ENCODE measurements at places on chromosomes 2 and 18.

DNA sequence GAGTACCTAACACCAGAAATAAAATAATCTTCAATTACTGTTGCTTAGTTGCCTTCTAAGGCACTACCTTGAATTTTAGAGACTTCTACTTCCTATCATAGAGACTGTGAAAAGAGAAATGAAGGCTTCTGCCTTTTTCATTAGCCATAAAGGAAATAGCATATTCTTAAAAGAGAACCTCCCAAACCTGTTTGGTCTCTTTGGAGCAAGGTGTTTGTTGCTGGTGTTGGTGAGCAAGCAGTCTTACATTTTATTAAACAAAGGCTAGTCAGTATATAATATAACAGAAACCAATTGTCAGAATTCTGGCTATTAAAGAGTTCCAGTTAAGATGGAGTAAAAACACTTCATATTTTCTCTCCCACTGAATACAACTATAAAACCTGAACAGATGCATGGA, 116.4 kb downstream of the TAF4B start:
- DNase-seq, result no peak

DNA sequence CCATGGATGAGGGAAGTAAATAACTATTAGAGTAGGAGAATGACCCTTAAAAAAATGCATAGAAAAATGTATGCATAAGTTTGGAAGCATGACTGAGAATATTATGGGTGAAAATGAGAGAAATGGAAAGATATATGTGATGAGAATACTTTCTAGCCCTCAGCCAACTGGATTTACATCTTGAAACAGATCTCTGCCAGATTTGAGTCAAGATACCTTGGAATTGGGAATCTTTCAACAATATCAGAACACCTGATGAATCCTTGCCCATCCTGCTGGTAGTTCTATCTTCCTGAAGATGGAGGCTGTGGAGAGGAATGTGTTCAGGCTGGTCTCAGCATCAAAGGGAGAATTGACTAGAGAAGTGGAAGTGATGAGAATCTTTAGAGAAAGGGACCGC, 5.8 kb downstream of the TET3 start:
- DNase-seq, result no peak

- no peak for DNase-seq
These were observed 14.0 kb downstream of the PNO1 start for GRCh38 chr2:68171684-68172083.

- no peak for DNase-seq
These were observed 11.4 kb upstream of the SMIM21 start for GRCh38 chr18:75438891-75439290.

DNA sequence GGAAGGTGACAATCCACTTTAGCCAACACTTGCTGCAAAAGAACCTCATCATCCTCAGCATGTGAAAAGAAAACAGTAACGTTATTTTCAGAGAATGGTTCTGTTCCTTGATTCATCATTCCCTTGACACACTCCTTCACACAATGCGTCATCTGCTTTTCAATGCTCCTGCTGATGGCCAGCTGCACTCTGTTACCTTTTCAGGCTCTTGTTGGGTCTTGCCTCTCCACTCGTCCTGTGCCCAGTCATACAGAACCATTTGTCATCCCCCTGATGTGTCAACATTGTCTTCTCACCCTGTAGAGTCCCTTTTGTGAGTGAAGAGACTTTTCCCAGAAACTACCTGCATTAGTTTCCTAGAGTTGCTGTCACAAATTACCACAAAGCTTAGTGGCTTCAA, 12.2 kb upstream of the DTNA start:
- no peak for DNase-seq

DNA sequence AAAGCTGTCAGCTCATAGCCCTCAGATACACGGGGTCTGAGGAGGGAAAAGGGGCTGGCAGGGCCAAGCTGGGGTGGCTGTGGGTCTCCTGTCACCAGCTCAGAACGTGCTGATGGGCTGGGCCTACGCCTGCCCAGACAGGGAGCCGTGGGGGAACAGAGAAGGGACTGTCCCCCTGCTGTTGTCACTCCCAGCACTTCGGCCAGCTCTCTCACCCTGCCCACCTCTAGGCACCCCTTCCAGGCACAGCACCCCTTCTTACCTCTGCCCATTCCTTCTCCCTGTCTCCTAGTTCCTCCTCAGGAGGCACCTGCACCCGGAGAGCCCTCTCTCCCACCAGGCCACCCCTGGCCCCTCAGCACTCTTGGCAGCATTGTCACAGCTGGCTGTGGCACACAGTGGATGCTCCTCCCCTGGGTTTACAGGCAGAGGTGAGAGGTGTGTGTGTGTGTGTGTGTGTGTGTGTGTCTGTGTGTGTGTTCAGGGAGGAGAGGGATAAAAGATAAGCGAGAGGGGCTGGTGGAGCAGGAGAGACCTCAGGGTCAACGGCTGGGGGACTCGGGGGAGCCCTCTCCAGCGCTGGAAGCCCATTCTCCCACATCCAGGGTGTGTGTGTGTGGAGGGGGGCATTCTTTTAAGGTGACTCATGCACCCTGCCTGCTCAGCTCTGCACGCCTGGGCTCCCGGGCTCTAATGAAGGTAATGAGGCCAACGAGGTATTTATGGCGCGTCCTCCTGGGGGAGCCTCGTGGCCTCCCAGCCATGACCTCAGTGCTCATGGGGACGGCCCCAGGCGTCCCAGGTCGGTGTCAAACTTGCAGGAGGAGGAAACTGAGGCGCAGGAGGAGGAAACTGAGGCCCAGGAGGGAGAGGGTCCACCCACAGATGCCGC, 66.1 kb upstream of the SMAD7 start:
- DNase-seq, result peak; percentile 79

- no peak for DNase-seq
These were observed 322.9 kb upstream of the KCNJ3 start for GRCh38 chr2:154375579-154375931.

DNA sequence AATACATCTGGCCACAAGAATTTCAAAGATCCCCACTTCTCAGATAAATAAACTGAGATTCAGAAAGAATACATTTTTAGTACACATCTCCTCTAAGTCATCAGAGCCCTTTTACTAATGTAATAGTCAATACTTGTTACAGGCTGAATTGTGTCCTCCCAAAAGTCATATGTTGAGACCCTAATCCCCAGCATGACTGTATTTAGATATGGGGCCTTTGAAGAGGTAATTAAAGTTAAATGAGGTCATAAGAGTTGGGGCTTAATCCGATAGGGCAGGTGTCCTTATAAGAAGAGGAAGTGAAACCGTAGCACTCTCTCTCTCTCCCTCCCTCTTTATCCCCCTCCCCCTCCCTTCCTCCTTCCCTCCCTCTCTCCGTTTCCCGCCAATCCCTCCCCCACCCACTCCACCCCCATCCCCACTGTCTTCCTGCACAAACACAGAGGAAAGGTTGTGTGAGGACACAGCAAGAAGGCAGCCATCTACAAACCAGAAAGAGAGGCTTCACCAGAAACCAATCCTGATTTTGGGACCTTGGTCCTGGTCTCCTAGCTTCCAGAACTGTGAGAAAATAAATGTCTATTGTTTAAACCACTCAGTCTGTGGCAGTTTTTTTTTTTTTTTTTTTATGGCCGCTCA, 66.6 kb upstream of the ZNF397 start:
- DNase-seq, result no peak

- DNase-seq, result peak; percentile 76
These were observed 27.2 kb upstream of the EML4 start for GRCh38 chr2:42141687-42142546.

GRCh38 chr2:23361152-23361551, 23.8 kb upstream of the KLHL29 start:
- no peak for DNase-seq

DNA sequence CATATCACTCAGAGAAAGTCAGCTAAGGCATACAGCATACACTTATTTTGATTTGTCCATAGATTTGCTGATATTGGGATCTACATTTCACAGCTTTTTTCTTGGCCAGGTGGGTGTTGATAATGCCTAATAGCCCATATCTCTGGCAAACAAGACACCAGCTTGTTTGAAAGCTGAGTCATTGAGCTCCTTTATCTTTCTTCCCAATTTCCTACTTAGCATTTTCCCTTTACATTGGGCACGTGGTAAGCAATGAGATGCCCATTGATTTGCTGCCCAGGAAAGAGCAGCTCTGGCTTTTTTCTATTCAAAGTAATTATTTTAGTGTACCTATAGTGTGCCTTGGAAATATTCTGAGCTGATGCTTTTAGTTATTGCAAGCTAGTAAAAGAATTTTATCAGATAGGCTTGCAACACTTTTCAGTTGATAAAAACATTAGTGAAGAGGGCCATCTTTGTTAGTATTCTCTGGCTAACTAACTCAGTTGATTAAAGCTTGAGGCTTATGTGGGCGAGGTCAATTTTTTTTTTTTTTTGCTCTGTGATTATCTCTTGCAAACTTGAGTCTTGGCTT, 79.6 kb downstream of the OSBPL6 start:
- DNase-seq, result no peak

GRCh38 chr18:33831424-33831823, 253.4 kb downstream of the ASXL3 start:
- DNase-seq, result no peak

DNA sequence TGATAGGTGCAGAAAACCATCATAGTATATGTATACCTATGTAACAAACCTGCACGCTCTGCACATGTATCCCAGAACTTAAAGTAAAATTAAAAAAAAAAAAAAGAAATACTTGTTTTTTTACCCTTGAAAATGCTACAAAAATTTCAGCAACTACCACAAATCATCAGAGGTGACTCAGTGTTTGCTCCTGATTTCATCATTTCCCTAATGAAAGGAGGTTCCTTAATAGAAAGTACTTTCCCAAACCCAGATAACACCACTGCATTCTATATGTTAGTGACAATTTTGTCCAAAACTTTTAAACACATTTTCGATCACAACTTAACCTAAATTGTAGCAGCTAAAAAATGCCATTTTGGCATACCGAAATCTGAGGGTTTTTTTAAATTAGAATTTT, 163.3 kb downstream of the SLC39A10 start:
- DNase-seq, result no peak

- DNase-seq, result no peak
These were observed 1097.2 kb downstream of the TDRD15 start for GRCh38 chr2:22221006-22221405.

- no peak for DNase-seq
These were observed 23.8 kb downstream of the FHL2 start for GRCh38 chr2:105375001-105375561.

- no peak for DNase-seq
These were observed 24.9 kb downstream of the ASAP2 start for GRCh38 chr2:9231291-9232165.

DNA sequence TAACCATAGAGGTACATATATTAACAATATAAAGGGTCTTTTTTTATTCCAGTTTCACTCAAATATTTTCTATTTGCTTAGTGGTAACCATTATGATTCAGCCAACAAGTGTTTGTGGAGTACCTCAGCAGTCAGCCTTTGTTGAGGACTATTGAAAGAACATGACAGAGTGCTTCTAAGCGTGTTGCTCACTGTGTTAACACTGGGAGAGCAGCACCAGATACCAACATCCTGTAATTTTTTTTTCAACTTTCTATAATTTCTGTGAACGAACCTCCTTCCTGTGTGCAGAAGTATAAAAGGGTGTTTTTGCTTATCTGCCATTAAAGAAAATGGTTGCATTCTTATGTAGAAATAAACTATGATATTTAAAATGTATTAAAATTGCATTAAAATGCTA, 239.0 kb downstream of the PHLPP1 start:
- no peak for DNase-seq

- DNase-seq, result no peak
These were observed 48.9 kb upstream of the COBLL1 start for GRCh38 chr2:164890544-164890943.

DNA sequence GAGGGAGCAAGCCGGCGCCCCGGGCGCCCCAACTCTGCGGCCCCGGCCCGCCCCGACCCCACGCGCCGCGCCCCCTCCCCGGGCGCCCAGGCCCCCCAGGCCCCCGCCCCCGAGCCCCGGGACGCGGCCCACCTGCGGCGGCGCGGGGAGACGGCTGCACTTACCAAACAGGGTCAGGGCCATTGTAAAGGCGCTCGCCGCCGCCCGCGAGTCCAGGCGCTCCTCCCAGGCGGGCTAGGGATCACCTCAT, 526 bp downstream of the CHN1 start:
- no peak for DNase-seq

GRCh38 chr18:12049978-12050811, 43.4 kb upstream of the ANKRD62 start:
- DNase-seq, result no peak

DNA sequence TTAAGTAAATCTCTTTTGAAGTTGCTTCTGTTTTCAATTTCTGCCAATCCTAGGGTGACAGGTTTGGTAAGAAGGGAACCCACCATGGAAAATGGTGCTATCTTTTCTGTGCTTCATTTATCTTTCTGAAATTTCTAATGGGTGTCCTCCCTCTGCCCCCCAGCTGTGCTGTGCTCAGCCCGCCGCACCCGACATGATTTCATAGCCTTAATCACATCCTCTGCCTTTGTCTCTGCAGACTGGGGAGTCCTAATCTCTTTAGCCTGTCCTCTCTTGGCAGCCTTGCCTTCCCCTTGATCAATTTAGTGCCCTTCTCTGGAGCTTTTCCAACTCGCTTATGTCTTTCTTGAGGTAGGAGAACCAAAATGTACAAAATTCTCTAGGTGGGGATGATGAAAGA, 49.3 kb downstream of the DNMT3A start:
- no peak for DNase-seq

DNA sequence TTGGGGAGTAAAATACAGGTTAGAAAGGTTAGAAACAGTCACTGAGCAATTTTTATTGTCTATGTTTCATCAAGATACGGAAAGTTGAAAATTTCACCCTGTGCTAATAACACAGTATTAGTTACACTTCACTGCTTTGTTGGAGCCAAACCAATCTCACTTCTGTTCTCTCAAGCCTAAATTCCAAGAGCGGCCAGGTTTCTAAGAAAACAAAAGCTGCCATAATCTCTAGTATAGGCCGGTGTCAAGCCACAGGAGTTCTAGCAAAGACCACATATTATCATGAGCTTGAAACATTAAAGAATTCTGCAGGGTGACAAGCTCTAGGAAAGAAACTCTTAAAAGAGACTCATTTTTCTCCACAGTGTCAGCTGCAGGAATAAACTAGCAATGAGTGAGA, 128.7 kb downstream of the TXNL1 start:
- DNase-seq, result no peak

DNA sequence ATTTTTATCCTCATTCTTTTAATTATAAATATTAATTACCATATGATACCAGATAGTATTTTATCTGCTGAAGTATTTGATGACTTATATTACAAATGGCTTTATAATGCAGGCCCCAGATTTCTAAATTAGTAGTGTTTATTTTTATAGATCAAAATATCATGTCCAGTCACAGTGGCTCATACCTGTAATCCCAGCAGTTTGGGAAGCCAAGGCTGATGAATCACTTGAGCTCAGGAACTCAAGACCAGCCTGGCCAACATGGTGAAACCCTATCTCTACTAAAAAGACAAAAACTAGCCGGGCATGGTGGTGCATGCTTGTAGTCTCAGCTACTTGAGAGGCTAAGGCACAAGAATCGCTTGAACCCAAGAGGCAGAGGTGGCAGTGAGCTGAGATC, 100.1 kb upstream of the ARHGAP15 start:
- peak; percentile 11 for DNase-seq

GRCh38 chr2:77398970-77399600, 123.1 kb downstream of the LRRTM4 start:
- no peak for DNase-seq

GRCh38 chr2:189287982-189288521, 108.5 kb upstream of the COL5A2 start:
- no peak for DNase-seq

Measured in HS-27A (cell line).